Glutamatergic neuron (in vitro differentiated cells): ENCODE measurements at places on chromosomes 6 and 20.

GRCh38 chr6:109695468-109695867 is 4.4 kb downstream of the FIG4 start:
- DNase-seq = no peak

- no peak for DNase-seq
These were observed 610.3 kb downstream of the RNF144B start for GRCh38 chr6:18997375-18997826.

- DNase-seq = no peak
These were observed 943.5 kb upstream of the CITED2 start for GRCh38 chr6:140317950-140318349.

GRCh38 chr6:169851641-169852503 is 100.5 kb downstream of the ERMARD start:
- DNase-seq = no peak

- no peak for DNase-seq
These were observed 166.4 kb downstream of the EYA4 start for GRCh38 chr6:133407320-133408100.

- no peak for DNase-seq
These were observed 263.5 kb downstream of the TFAP2A start for GRCh38 chr6:10151144-10151915.

DNA sequence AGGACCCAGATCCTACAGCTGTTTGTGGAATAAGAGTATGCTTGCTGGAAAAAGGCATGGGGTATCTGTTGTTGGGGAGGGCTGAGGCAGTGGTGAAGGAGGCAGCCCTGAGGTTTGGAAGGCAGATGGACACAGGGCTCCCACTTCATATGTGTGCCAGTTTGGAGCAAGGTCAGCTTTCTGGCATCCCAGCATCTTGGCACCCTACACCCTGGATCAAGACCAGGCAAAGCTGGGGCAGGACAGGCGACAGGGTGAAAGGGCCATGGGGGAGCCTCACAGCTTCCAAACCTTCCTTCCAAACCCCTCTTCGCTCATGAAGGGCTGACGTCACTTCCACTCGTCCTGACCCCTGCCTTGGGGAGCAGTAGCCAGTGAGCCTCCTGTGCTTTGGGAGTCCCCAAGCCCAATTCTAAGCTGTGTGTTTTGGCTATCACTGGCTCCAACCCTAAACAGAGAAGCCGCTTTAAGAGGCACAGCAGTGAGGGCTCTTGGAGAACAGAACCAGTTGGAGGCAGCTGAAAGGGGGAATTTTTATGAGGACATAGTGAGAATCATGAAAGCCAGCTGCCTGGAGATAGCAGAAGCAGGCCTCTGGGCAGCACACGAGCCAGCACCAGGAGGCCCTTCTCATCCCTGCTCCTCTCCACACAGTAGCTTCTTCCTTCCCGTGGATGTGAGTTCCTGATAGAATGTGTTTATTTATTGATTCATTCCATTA is 448.6 kb upstream of the CDH4 start:
- DNase-seq = no peak

DNA sequence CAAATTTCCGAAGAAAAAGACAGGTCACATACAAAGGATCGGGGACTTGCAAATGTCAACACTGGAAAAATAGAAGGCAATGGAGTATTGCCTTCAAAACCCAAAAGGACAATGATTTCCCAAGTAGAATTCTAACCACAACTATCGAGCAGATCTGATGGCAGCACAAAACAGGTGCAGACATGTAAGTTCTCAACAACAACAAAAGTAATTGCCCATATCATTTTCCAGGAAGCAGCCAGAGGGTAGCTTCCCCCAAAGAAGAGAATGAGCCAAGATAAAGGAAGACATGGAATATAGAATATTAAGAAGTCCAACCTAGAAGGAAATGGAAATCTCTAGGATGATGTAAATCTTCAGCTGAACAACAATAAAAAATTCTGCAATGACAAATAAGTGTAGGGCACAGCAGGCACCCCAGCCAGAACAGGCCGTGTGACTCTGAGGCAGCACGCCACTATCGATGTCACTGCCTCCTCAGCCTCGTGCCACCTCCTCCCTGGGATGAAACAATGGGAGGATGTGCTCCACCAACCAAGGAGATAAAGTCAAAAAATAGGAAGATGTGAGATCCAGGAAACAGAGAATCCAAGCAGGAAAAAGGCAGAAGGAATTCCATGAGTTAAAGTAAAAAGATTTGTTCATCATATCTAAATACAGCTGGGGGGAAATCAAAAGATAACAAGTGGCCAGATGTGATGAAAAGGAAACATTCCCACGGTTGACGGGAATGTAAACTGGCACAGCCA is 34.1 kb downstream of the SERPINB1 start:
- DNase-seq = no peak

DNA sequence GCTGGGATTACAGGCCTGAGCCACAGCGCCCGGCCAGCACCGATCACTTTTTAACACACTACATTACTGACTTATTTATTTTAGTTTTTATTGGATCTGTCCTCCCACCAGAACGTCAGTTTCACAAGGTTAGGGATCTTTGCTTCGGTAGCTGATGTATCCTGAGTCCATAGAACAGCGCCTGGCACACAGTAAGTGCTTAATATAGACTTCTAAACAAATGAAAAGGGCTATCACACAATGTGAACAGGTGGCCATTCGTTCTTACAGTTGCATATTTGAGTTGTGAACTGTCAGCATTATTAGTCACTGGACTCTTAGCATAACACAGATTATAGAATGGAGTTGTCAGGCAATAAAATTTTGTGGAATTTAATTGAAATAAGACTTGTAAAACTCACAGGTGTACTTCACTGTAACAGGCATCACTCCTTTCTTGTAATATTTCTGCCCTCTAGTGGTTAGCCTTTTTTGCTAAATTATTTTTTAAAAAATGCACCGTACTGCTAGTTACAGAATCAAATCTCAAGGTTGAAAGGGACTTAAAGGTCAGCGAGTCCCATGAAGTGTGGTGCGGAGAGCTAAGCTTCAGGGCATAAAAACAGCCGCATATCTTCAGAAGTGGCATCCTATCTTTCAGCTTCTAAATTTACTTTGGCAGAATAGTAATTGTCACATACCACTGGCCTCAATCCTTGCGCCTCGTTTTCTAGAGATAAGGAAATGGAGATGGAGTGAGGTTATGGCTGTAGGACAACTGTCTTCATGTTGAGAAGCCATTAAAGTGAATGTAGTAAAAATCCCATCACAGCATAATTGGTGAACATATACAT is 3.4 kb upstream of the TBC1D7 start:
- DNase-seq = no peak

GRCh38 chr20:13220194-13220903 is 725 bp upstream of the ISM1 start:
- peak; percentile 73 for DNase-seq

- DNase-seq = no peak
These were observed 38.8 kb upstream of the PKHD1 start for GRCh38 chr6:52126231-52126630.
